ENCODE measurements at places on chromosomes 2 and 18.

DNA sequence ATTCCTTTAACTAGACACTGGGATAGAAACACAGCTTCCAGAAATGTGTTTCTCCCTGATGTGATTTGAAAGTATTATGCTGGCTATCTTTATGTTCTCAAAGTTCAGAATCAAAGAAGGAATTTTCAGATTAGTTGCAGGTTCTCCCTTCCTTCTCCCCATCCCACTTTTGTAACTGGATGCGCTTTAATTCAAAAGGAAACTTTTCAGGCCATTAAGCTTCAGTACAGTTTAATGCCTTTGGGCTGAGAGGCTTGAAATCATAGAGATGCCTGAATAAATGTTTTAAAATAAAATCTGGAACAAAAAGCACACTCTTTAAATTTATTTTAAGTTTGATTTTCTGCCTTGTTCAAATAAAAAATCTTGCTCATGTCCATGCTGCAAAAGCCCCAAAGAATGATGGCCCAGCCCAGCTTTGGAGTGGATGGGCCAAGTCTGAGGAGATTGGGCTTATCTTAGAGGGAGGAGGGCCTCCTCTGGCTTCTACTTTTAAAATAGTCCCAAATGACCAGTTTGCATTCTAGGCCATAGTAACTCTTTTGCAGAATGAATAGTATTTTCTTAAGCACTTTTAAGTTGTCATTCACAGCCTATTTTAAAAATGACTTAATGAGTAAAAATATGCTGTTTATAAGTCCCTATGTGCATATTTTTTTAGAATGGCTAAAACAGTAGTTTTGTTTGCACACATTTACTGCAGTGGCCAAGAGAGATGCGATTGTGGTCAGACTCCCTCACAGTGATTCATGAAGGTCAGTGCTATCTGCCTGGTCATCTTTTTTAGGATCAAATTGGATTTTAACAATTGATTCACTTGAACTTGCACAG, 129.2 kb downstream of the MTX2 start:
- DNase-seq: no peak

DNA sequence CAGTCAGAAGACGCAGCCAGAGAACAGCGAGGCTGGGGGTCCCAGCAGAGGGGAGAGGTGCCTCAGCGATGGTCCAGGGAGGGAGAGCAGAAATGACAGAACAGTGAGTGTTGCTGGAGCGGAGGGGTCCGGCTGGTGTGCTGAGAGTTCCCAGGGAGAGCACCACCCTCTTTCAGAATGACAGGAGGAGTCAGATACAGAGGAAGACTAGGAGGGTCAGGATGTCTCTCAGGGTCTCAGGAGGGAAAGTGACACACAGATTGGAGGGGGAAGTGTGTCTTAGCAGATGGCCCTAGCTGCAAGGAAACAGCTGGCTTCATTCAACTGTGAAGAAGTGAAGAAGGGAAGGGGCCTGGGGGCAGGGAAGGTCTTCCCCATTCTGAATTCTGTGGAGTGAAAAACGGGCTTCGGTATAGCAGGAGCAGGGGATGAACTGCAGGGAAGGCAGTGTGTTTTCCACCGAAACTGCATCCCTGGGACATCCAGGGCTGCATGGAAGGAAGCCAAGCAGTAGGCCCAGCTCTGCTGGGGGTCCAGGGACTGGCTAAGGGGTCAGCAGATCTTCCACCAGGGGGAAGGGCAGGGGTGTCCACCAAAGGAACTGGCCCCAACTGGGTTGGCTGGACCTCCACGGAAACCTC, 90.0 kb upstream of the OTOS start:
- no peak for DNase-seq

GRCh38 chr18:49185623-49186022, 234.9 kb upstream of the SMAD7 start:
- DNase-seq: no peak

GRCh38 chr18:10687161-10687925, 161.5 kb downstream of the NAPG start:
- DNase-seq: no peak

GRCh38 chr2:127164761-127165538, 55.1 kb downstream of the CYP27C1 start:
- no peak for DNase-seq

GRCh38 chr2:27191070-27191829, 20.6 kb upstream of the ATRAID start:
- no peak for DNase-seq

- no peak for DNase-seq
Measured at GRCh38 chr2:55223958-55224760, 7.9 kb downstream of the CLHC1 start.

DNA sequence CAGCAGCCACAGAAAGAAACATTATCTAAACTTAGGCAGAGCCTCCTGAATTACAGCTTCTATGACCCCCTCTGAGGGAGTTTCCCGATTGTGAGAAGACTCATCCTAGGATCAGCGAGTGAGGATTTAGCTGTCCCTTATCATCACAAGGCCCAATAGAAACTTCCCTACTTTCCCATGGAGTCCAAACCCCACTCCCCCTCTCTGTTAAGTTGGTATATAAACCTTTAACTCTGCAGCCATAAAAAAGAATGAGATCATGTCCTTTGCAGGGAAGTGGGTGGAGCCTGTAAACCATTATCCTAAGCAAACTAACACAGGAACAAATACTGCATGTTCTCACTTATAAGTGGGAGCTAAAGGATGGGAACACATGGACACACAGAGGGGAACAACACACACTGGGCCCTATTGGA, 78.8 kb downstream of the MYL12B start:
- no peak for DNase-seq

GRCh38 chr18:78871618-78872017, 108.0 kb upstream of the SALL3 start:
- no peak for DNase-seq

- DNase-seq: no peak
Measured at GRCh38 chr2:85266146-85267041, 61.4 kb downstream of the TGOLN2 start.

DNA sequence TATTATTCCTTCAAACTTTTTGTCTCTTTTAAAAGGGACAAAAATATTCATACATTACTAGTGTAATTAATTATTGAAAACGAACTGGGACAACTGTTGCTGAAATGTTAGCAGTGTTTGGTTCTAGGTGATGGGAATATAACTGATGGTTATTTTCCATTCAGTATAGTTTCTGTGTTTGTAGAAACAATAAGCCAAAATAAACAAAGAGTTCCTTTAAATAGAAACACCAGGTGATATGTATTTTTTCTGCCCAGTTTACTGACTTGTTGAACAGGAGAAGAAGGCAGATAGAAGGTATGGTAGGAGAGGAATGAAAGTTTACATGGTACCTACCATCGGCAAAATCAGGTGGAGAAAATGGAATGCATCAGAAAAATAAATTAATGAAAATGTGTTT, 74.2 kb downstream of the LYPD6B start:
- no peak for DNase-seq

DNA sequence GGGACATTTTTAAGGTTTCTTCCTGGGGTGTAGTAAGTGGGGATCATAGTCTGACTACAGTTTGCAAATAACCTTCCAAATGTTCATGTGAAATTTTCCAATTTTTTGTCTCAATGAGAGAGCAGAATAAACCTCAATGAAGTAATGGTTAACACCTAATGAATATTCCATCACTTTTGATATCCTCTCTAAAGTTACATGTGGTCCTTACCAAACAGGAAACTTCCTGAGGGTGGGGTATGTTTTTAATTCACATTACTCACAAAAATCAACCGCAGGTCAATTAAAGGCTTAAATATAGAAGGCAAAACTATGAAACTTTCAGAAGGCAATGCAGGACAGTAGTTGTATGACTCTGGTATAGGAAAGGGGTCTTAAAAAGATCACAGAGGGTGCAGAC, 13.2 kb downstream of the ZNF407 start:
- DNase-seq: no peak

DNA sequence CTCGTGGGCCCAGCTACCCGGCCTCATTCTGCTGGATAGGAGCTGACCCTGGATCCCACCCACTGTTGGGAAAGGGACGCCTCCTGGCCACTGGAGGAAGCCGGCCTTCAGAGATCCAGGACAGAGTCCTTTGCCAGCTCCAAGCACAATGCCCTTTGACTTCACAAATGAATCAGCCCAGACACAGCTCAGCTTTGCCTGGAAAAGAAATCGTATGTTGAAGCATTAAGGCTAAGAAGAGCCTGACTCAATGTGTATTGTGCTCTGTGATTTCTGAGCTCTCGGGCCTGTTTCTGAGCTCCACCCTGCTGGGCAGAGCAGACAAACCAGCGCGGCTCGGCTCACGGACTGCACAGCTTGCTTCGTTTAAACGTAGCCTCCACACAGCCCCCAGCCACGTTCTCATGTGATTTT, 162.9 kb upstream of the APCDD1 start:
- no peak for DNase-seq

- no peak for DNase-seq
Measured at GRCh38 chr2:159201360-159202063, 85.0 kb downstream of the WDSUB1 start.

- no peak for DNase-seq
Measured at GRCh38 chr2:1772471-1773267, 28.4 kb upstream of the PXDN start.

DNA sequence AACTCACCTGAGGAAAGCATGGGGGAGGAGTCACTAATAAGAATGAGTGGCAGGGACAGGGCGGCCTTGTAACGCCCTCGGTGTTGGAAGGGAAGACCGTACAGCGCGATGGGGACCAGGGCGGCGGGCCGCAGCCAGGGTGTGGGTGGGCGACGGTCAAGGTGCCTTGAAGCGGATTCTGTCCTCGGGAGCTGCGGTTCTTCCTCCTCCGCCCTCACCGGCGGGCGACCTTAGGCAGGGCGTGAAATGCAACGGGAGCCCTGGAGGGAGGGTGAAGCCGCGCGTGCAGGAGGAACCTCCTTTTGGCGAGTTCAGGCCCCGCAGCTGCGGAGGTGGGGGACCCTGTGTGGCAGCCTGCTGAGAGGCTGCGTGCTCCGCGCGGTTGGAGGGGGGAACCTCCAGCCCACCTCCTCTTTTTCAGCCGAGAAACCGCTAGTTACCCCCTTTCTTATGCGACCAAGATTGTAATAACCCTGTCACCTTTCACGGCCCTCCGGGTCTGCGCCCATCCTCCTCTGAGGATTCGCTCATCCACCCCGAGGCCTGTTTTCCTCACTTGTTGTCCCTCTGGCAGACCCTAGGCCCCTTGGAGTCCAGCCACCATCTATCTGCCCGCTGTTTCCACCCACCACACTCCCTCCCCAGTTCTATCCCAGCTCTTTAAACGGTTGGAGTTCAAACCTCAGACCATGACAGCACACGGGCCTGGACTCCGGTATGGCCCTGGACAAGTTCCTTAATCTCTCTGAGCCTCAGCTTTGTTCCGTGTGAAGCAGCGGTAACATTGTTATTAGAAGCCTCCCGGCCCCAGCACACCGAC, 823 bp upstream of the RNU2-63P start:
- DNase-seq: no peak

- no peak for DNase-seq
Measured at GRCh38 chr18:61998957-61999356, 106.2 kb upstream of the RNF152 start.

DNA sequence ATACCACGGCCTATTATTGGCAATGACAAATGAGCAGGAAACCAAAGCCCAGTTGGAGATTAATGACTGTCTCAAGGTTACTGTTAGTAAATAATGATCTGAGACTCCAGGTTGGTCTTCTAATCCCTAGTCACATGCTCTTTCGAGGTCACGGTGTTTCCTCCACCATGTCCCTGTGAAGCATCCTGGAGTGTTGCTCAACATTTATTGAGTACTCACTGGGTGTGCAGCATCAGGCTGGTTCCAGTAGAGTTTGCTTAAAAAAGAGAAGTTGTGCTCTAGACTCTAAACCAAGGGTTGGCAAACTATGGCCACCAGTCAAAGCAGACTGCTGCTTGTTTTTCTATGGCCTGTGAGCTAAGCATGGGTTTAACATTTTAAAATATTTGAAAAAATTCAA, 263.8 kb upstream of the ATP5MC3 start:
- peak; percentile 78 for DNase-seq

DNA sequence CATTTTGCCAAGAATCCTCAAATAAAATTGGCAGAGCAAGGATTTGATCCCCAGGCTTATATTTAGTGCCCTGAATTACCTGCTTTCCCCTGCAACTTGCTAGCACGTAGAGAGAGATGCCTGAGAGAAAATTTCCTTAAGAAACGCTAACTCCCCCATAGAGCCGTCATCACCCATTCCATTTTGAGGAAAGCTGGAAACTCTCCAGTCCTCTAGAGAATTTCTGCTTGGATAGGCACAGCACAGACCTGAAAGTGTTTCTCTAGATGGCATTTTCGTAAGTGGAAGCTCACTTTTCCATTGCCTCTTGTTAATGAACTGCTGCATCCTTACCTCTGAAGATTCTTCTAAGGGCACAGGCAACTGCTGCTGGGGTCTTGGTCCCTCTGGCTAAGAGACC, 277.8 kb upstream of the SIX2 start:
- DNase-seq: no peak

GRCh38 chr18:12891561-12891960, 7.5 kb upstream of the PTPN2 start:
- no peak for DNase-seq

DNA sequence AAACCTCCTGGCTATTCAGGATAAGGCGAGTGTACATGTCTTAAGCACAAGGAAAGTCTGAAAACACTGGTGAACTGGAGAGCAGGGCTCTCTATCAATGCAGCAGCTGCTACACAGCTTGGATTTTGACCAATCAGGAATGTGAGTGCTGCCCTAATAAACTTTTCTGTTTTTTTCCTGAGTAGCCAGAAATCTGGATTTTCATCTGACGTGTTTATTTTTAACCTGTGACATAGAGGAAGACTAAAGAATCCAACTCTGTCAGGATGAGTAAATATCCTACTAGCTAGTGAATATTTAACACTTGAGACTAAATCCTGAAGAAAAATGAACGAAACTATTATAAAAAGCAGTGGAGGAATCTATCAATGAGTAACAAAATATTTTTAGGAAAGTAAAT, 1638.9 kb downstream of the LRP1B start:
- DNase-seq: no peak

DNA sequence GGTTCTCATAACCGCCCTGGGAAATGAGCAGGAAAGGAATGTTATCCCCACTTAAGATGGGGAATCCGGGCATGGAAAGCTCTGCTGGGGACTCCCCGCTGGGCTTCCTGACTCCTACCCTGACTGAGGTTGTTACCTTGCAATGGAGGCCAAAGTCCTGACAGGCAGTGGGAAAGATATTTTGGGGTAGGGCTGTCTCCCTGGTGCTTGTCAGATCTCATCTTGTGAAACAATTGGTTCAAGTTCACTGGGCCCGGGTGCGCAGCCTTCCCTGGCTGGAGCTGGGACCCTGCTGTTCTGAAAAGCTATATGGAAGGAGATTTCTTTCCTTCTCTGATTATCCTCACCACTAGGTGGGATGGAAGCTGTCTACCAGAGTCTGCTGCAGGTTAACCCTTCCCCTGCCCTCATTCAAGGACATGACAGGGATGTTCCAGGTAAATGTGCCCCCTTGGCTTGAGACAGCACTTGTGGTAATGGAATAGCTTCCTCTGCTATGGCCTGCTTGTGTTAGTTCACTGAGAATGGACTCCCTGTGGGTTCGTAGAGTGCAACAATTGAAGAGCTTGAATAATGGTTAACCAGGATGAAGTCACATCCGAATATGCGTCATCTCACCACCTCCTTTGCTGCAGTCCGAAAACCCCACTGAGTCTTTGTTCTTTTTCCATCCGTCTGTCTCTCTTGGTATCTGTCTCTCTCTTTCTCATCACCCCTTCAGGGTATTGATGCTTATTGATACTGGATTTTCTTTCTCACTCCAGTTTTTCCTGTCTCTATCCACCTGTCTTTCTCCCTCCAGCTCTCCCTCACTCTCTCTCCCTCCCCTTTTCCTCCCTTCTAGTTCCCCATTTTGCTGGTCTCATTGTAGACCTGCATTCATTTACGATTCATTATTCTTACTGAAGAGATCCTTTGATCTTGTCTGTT, 67.8 kb upstream of the EPAS1 start:
- DNase-seq: no peak

- no peak for DNase-seq
Measured at GRCh38 chr2:121031568-121032340, 253.2 kb downstream of the TFCP2L1 start.
